ENCODE measurements at places on chromosomes 6 and 20.

DNA sequence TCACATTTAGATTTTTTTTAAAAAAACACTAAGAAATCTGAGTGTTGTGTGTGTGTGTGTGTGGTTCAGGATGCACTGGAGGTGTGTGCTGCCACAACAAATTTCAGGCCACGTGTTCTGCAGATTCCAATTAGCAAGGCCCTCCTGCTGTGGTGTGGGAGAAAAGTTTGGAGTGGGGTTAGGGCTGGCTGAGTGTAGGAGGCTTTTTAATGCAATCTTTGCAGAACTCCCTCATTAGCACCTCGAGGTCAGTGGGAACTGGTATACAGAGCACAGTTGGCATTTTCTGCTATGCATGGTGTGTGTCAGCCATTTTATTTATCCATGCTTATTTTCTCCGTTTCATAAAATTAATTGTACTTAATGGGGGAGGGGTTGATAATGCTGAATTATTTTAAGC lies 187.6 kb downstream of the SOX4 start:
- DNase-seq = no peak

GRCh38 chr6:154921482-154921881 lies 73.6 kb upstream of the TIAM2 start:
- no peak for DNase-seq

DNA sequence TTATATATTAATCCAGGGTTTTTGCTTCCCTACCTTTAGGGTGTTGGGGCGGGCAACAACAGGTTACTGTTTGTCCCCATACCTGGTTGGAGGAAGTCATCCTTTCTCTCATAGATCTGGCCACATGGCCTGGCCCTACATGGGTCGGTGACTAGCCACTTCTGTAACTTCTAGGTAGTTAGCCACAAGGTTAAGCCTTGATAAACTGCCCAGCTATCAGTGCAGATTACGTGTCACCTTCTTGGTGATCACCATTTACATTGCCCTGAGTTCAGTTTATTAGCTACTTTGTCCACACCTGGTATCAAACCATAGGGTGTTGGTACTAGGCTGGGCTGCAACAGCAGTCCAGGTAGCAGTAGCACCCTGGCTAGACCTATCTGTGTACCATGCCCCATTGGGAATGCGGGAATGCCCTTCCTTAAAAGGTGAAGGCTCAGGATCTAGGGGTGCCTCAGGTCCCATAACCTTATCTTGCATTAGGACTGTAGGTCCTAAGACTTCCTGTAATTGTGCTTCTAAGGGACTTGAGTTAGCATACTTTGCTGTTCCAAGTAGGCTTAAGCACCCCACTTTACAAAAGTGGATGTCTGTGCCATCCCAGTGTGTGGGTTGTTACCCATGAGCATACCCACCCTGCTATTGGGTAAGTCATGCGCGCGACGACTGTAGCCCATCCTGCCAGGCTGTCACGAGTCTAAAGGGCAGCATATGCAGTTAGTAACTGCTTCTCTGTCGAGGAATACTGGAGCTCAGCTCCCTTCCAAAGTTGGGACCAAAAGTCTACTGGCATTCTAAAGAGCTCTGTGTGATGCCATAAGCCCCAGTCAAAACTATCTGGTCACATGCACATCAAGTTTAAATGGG lies 5.2 kb downstream of the ZKSCAN3 start:
- DNase-seq = no peak

GRCh38 chr6:90461383-90461782 lies 125.5 kb downstream of the MAP3K7 start:
- no peak for DNase-seq

DNA sequence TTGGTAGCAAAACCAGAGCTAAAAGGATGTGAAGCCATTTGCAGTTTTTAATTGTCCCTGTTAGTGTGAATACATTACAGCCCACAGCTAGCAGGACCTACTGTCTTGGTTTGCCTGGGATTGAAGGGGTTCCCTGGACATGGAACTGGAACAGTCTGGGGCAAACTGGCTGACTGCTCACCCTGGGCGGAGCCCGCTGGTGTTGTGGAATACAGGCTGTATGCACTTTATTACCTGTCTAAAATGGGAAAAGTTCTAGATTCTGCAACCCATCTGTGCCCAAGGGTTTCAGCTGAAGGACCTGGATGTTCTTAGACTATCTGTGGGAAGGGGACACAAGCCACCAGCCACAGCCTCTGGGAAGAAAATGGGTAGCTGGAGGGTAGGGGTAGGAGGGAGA lies 12.2 kb upstream of the CDKN1A start:
- DNase-seq = no peak

DNA sequence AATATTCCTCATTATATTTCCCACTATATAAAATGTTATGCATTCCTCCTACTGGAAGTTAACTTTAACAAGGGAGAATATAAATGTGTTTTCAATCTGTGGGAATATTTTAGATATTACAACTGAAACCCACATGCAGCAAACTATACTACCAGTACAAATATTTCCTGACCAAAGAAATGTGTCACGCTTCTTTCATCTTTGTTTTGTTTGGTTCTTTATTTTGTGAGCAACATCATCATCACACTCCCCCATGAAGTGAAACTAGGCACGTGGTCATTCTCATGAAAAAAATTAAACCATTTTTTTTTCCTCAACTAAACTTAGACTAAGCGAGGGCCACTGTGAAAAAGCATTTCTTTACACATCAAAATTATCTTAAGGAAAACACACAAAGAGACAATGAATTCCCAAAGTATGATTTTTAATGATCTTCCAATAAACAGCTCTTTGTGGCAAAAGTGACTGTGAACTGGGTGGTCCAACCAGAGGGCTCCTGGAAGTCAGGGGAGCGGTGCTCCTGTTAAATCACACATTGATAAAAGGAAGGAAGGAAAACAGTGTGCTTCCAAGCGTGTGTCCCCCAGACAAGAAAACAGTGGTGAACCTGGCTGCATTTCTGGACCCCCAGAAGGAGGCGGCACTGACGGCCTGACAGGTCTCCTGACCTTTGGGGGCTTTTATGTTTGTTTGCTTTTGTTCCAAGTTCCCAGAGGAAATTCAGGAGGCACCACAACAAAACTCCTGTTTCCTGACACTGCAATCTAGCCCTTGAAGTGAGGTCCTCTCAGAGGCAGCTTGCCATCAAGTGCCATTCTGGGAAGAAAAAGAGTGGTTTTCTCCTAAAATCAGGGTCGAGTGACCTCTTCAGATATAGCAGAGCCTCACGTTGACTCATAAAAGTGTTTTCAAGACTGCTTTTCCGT lies 166.8 kb upstream of the FOXQ1 start:
- no peak for DNase-seq

DNA sequence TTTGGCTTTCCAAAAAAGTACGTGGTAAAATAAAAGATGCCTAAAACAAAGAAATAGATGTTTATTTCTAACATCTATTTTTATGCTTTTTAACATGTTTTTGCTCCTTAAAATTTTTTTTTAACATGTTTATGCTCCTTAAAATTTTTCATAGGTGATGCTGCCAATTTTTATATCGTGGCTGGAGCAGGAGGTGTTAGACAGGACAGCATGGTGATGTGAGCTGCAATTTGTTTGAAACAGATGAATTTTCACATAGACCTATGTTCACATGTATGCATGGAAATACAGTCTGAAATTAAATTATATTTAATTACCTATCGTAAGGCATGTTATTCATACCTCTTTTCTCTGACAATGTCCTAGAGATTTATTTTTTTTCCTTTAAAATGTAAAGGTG lies 784.8 kb downstream of the EPHA7 start:
- no peak for DNase-seq

GRCh38 chr20:42099101-42099500 lies 480.9 kb upstream of the CHD6 start:
- DNase-seq = no peak

- no peak for DNase-seq
These were observed 87.4 kb downstream of the ZHX3 start for GRCh38 chr20:41230136-41230535.

- peak; percentile 45 for DNase-seq
These were observed 7.8 kb downstream of the ADA start for GRCh38 chr20:44643596-44644229.

- DNase-seq = no peak
These were observed 40.6 kb downstream of the LYRM2 start for GRCh38 chr6:89597988-89598387.

DNA sequence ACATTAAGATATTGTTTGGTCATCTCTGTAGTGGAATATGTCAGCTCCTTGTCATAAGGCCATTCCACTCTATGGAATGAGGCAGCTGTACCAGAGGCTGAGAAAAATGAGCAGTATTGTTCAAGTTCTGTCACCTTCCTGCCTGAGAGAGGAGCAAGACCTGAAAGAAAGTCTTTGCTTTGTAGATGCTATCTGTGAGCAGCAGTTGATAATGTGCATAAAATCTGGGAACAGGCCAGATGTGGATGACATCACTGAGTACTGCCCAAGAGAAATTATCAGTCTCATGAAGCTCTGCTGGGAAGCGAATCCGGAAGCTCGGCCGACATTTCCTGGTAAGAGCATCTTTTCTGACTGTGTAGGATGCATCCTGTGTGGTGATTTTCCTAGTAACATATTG lies 16.8 kb downstream of the RIPK1 start:
- DNase-seq = no peak
